ENCODE measurements at places on chromosomes 16 and 17.

DNA sequence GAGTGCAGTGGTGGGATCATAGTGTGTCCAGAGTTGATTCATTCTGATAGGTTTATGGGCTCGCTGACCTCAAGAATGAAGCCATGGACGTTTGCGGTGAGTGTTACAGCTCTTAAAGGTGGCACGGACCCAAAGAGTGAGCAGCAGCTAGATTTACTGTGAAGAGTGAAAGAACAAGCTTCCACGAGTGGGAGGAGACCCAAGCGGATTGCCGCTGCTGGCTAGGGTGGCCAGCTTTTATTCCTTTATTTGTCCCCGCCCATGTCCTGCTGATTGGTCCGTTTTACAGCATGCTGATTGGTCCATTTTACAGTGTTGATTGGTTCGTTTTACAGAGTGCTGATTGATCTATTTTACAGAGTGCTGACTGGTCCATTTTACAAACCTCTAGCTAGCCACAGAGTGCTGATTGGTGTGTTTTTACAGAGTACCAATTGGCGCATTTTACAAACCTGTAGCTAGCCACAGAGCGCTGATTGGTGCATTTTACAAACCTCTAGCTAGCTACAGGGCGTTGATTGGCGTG lies 17.5 kb downstream of the CACNG4 start:
- H3K4me1 ChIP-seq = peaks cover 6% of the 10 kb centered on the region
- no peak overlapping the region for H3K4me3 ChIP-seq
- peaks cover 63% of the 10 kb centered on the region for H3K27me3 ChIP-seq
- no peak overlapping the region for H3K27ac ChIP-seq
- no peak for DNase-seq
- H3K36me3 ChIP-seq = no peaks in the 10 kb centered on the region

DNA sequence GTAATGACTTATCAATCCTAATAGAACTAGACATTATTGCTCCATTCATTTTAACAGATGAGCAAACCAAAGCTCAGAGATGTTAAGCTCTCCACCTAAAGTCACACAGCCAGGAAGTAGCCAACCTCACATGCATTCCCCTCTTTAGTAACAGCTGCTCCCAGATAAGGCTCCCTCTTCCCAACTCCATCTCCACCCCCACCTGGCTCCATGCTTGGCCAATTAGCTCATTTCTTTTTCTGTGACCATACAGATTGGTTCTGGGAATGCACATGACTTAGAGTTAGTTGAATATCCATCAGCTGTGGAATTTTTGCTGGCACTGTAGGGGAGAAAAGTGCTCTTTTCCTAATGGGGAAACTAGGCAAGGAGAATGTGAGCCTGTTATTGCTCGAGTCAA lies 13.0 kb downstream of the CBLN1 start:
- H3K27me3 ChIP-seq = no peaks in the 10 kb centered on the region
- H3K4me3 ChIP-seq = no peak overlapping the region
- H3K4me1 ChIP-seq = no peaks in the 10 kb centered on the region
- no peak for DNase-seq
- H3K27ac ChIP-seq = no peak overlapping the region
- H3K36me3 ChIP-seq = no peaks in the 10 kb centered on the region

- H3K27ac ChIP-seq = no peak overlapping the region
- no peak for DNase-seq
- H3K36me3 ChIP-seq = no peaks in the 10 kb centered on the region
- H3K4me1 ChIP-seq = no peaks in the 10 kb centered on the region
- no peaks in the 10 kb centered on the region for H3K27me3 ChIP-seq
Observed at GRCh38 chr17:8856869-8857575, 10.5 kb downstream of the PIK3R6 start.

DNA sequence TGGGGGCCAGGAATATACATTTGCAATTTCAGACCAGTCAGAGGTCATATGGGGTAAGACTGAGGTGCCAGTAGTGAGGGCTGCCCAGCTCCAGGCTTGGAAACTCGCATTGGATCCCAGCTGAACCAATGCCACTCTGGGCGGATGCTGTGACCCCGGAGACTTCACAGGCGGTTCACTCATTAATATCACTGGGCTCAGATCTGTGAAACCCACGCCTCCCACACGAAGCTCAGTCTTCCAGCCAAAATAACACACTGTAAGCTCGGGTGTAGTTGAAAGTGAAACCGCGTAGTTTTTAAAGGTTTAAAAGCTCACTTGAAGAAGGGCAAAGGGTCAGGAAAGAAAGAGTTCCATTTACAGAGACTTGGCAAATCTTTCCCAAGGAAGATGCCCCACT lies 254.8 kb downstream of the FOXL1 start:
- peaks cover 28% of the 10 kb centered on the region for H3K27me3 ChIP-seq
- DNase-seq = no peak
- no peak overlapping the region for H3K27ac ChIP-seq
- H3K4me3 ChIP-seq = no peak overlapping the region

- H3K36me3 ChIP-seq = no peaks in the 10 kb centered on the region
- H3K27ac ChIP-seq = no peak overlapping the region
- H3K4me1 ChIP-seq = peaks cover 8% of the 10 kb centered on the region
- no peak for DNase-seq
- peaks cover 2% of the 10 kb centered on the region for H3K27me3 ChIP-seq
Observed at GRCh38 chr16:73396556-73396955, 348.6 kb upstream of the ZFHX3 start.

DNA sequence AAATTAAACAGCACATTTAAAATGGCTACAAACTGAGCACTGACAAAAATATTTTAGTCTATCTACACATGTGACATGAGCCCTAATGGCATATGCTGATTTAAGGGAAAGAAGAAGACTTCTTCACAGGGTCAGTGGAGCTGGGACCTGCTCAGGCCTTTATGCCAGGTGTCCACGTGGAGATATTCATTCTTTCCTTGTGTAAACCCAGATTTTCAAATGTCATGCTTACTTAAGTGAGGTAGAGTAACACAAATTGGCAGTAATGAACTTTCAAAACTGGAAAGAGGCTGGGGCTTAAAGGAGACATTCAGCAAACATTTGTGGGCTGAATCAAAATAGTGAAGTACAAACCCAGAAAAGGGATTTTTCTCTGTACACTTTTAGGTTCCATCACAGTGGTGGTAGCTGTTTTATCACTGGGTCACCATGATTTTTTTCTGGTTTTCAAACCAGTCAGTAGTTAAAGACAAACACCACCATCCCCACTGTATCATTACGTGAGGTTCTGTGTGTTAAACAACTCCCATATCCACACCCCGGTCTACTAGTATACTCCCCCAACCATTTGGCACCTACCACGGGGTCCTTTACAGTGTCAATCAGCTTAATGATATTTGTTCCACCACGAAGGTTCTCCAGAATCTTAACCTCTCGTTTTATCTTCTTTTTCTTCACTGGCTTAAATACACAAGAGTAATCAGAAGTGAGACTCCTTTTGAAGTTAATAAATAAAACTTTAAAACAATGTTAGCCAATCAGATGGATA lies 11.5 kb downstream of the CSNK2A2 start:
- H3K4me3 ChIP-seq = no peak overlapping the region
- no peaks in the 10 kb centered on the region for H3K27me3 ChIP-seq
- no peak overlapping the region for H3K27ac ChIP-seq
- H3K36me3 ChIP-seq = peaks cover 50% of the 10 kb centered on the region

GRCh38 chr17:57971572-57971971 lies 16.4 kb upstream of the CUEDC1 start:
- no peak overlapping the region for H3K4me3 ChIP-seq
- peaks cover 51% of the 10 kb centered on the region for H3K4me1 ChIP-seq
- DNase-seq = no peak

GRCh38 chr16:5642436-5642835 lies 544.8 kb upstream of the EEF2KMT start:
- no peak overlapping the region for H3K27ac ChIP-seq
- H3K36me3 ChIP-seq = no peaks in the 10 kb centered on the region
- no peak overlapping the region for H3K4me3 ChIP-seq
- no peak for DNase-seq

GRCh38 chr17:36705283-36705795 lies 104.0 kb downstream of the MRM1 start:
- DNase-seq = no peak
- H3K4me1 ChIP-seq = no peaks in the 10 kb centered on the region
- no peaks in the 10 kb centered on the region for H3K36me3 ChIP-seq
- no peak overlapping the region for H3K4me3 ChIP-seq

DNA sequence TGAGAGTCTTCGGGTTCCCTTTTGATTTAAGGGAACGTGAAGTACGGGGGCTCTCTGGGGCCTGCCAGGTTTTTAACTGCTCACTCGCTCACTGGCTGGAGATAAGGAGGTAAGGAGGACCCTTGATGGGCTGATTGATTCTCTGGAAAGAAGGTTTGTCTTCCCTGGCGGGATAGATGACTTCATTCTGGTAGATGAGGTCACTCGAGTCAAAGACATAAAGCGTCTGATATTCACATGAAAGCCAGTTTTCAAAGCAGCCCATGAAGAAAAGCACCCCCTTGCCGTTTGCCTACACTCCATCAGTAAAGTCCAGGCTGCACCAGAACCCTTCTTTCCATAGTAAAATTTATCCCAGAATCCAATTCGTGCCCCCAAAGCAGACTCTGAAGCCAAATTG lies 233.7 kb upstream of the IRX5 start:
- H3K4me1 ChIP-seq = no peaks in the 10 kb centered on the region
- peaks cover 3% of the 10 kb centered on the region for H3K27me3 ChIP-seq
- H3K4me3 ChIP-seq = no peak overlapping the region
- no peak overlapping the region for H3K27ac ChIP-seq
- DNase-seq = no peak

GRCh38 chr16:4336701-4337539 lies 14.2 kb downstream of the PAM16 start:
- DNase-seq = no peak
- H3K4me1 ChIP-seq = no peaks in the 10 kb centered on the region
- peaks cover 5% of the 10 kb centered on the region for H3K36me3 ChIP-seq
- H3K4me3 ChIP-seq = no peak overlapping the region
- H3K27ac ChIP-seq = no peak overlapping the region

- H3K4me1 ChIP-seq = peaks cover 28% of the 10 kb centered on the region
- H3K27me3 ChIP-seq = peaks cover 28% of the 10 kb centered on the region
- no peaks in the 10 kb centered on the region for H3K36me3 ChIP-seq
- DNase-seq = no peak
- H3K4me3 ChIP-seq = no peak overlapping the region
Observed at GRCh38 chr16:86073103-86073625, 174.2 kb downstream of the IRF8 start.

GRCh38 chr17:4109449-4109848 lies 33.4 kb downstream of the ZZEF1 start:
- peaks cover 38% of the 10 kb centered on the region for H3K36me3 ChIP-seq
- no peaks in the 10 kb centered on the region for H3K27me3 ChIP-seq
- H3K4me1 ChIP-seq = peaks cover 15% of the 10 kb centered on the region
- no peak overlapping the region for H3K27ac ChIP-seq
- DNase-seq = no peak
- no peak overlapping the region for H3K4me3 ChIP-seq

- no peak overlapping the region for H3K4me3 ChIP-seq
- H3K27me3 ChIP-seq = no peaks in the 10 kb centered on the region
Observed at GRCh38 chr16:23607726-23608125, 11.6 kb upstream of the NDUFAB1 start.

- H3K27me3 ChIP-seq = peaks cover 2% of the 10 kb centered on the region
- no peak for DNase-seq
- peak overlapping the region; percentile 96 for H3K4me3 ChIP-seq
- peak overlapping the region; percentile 95 for H3K27ac ChIP-seq
Observed at GRCh38 chr16:11585460-11586377, 1.0 kb downstream of the LITAF start.

GRCh38 chr17:77002103-77003045 lies 134.2 kb downstream of the MGAT5B start:
- peaks cover 18% of the 10 kb centered on the region for H3K4me1 ChIP-seq
- no peaks in the 10 kb centered on the region for H3K36me3 ChIP-seq
- peaks cover 29% of the 10 kb centered on the region for H3K27me3 ChIP-seq
- H3K27ac ChIP-seq = no peak overlapping the region

DNA sequence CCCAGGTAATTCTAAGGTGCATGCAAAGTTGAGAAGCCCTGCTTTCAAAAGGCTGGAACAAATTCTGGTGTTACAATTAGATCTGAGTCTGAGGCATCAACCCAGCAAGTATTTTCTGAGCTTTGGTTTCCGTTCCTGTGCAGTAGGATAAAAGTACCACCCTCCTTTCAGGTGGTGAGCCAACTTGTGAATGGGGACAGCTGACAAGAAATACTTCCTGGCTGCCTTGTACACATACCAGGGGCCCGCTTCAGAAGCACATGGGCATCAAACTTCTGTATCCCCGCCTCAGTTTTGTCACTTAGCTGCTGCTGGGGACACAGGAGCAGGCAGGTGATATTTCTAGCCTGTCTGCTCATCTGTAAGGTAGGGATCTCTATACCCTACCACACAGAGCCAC lies 252.2 kb downstream of the CPPED1 start:
- no peak overlapping the region for H3K4me3 ChIP-seq
- DNase-seq = no peak
- peaks cover 8% of the 10 kb centered on the region for H3K4me1 ChIP-seq
- H3K27ac ChIP-seq = no peak overlapping the region
- H3K27me3 ChIP-seq = no peaks in the 10 kb centered on the region

DNA sequence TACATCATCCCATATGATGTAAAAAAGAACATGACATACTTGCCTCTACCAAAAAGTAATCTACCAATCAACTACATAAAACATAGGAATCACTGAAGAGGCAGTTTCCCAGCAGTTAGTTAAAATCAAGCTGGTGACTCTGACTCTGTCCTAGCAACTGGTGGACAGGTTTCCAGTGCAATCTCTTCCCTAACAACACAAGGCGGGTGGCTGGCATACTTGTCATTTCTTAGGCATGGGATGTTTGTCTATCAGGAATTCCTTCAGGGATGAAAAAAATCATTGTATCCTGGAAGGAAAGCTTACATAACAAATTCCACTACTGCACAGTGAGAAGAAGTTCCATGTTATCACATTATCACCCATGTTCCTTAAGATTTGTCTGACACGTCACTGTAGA lies 50.9 kb downstream of the HELZ start:
- no peaks in the 10 kb centered on the region for H3K27me3 ChIP-seq
- peak overlapping the region; percentile 50 for H3K4me3 ChIP-seq
- H3K27ac ChIP-seq = peak overlapping the region; percentile 95
- DNase-seq = peak; percentile 84

GRCh38 chr17:18191236-18191667 lies 7.6 kb downstream of the ALKBH5 start:
- H3K27me3 ChIP-seq = no peaks in the 10 kb centered on the region
- no peak overlapping the region for H3K4me3 ChIP-seq
- H3K36me3 ChIP-seq = peaks cover 20% of the 10 kb centered on the region
- H3K27ac ChIP-seq = peak overlapping the region; percentile 73
- no peak for DNase-seq

DNA sequence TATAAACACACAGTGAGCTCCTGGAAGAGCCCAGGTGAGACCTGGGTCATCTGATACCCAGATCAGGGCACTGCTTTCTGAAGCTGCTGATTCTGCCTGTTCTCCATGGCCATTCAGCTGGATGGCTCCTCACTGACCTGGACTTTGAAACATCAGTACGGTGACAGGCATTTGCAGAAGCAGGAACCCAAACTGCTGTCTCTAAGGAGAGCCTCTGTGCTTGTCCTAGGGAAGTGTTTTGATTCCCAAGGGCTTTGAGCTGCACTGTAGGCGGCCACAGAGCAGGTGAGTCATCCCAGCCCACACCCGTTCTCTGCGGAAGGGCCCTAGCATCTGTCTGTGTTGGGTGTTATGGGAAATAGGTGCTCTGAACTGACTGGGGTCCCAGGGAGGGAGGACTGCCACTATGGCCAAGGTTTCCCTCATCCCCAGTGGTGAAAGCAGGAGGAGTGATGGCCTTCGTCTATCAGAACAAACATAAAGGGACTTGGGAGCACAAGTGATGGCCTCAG lies 60.7 kb upstream of the ADCY9 start:
- no peak overlapping the region for H3K4me3 ChIP-seq
- H3K36me3 ChIP-seq = no peaks in the 10 kb centered on the region
- peaks cover 46% of the 10 kb centered on the region for H3K4me1 ChIP-seq
- peak overlapping the region; percentile 30 for H3K27ac ChIP-seq
- DNase-seq = peak; percentile 50

GRCh38 chr17:34253139-34253525 lies 2.0 kb upstream of the CCL2 start:
- peaks cover 10% of the 10 kb centered on the region for H3K36me3 ChIP-seq
- H3K27ac ChIP-seq = peak overlapping the region; percentile 98
- H3K4me3 ChIP-seq = peak overlapping the region; percentile 74
- no peak for DNase-seq
